ENCODE measurements at places on chromosomes 12 and 14.

DNA sequence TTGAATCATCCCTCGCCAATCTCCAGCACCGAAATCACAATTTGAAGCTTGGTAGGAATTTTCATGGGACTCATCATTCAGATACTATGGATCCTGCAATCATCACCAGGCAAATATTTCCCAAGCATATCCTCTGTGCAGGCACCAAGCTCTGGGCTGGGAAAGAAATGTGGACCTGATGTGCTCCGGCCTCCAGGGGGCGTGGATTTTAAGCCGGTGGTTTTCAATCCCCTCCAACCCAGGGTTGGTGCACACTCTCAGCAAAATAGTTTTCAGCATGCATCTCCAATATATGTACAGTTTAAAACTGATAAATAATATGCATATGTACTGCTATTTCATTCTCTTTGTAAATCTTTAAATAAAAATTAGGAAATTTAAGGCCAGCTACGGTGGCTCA is 98.9 kb downstream of the RBM19 start:
- peak; percentile 36 for DNase-seq

DNA sequence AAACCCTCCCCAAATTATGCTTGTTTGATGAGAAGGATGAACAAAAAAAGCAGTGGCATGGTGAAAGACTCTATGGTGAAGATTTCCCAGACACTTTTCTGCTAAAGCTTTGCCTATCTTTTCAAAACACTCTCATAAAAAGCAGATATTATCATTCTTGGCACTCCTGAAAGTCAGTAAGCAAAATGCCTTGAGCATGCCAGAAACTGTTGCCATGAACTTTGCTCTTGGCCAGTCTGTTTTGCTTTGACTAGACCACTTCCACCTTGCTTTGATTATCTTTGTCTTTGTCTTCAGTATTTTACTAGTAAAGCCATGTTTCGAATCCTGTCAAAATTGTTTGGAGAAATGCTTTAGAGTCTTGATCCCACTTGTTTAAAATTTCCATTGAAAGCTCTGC is 110.4 kb downstream of the CNTN1 start:
- no peak for DNase-seq

- DNase-seq, result peak; percentile 16
These were observed 112.3 kb downstream of the PLXNC1 start for GRCh38 chr12:94260717-94261116.

GRCh38 chr12:79407671-79408622 is 282.8 kb downstream of the PAWR start:
- DNase-seq, result peak; percentile 71

DNA sequence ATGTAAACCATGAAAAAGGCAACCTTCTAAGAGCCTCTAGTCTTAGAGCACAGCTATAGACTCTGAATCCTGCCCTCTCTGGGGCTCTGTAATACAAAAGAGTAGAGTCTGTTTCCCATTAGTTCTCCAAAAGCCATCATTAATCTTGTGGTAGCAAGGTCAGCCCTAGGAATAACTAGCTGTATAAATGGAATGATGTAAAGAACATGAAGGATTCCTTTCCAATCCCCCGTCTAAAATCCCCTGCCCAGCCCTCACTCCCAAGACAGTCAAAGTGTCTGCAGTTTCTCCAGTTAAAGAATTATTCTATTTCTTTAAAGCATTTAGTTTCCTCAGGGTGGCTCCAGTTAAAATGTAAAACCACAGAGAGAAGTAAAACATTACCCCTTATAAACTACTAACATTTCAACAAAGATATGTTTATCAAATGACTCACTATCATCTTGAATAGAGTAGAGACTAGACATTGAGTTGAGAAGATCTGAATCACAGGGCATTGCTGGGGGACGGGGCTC is 104.2 kb downstream of the ST8SIA1 start:
- DNase-seq, result no peak

- no peak for DNase-seq
These were observed 168.2 kb downstream of the SUDS3 start for GRCh38 chr12:118544569-118544968.

DNA sequence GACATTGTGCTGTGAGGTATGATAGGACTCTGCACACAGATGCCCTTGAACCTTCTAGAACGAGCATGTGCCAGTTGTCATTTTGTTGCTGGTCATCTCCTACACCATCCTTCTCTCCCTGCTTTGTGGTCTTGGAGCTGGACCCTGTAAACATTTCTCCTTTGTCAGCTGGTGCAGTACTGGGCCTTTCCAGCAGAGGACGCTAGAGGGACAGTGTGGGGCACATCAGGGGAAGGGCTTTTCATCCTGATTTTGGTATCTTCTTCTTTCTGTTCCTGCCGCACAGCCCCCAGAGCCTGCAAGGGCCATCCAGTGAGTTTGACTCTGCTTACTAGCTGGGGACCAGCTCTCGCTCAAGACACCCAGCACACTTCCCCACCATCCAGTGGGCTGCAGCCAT is 484.6 kb downstream of the AACS start:
- peak; percentile 13 for DNase-seq

GRCh38 chr14:75835156-75835725 is 146.6 kb downstream of the TGFB3 start:
- no peak for DNase-seq

DNA sequence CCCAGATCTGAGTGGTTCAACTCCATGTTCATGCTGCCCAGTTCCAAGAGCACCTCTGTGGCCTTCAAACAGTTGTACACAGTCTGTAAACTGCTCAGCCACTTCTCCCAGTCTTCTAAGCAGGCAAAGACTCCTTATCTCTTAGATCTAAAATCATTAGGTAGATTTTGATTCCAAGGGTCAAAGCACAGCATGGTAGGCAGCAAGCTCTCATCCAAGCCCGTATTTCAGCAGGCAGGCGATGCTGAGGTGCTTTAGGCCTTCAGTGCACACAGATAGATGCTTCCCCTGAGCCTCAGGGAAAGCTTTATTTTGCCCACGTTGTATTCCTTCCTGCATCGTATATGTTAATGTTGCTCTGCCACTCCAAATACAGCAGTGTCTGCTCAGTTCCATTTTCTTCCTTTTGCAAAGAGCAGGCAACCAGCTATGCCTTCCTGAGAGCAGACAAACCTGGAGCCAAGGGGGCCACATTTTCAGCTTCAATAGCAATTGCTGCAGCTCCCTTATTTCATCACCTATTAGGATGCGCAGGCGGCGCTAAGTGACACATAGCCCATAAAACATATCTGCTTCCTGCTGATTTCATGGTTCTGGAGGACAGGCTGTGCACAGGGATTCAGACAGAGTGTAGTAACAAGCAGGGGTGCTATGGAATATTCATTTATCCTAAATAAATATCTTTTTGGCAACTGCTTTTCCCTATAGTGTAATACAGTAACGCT is 67.5 kb downstream of the ETV6 start:
- no peak for DNase-seq

GRCh38 chr12:80756875-80757274 is 40.2 kb downstream of the MYF5 start:
- DNase-seq, result no peak

- no peak for DNase-seq
These were observed 21.5 kb downstream of the PPTC7 start for GRCh38 chr12:110561471-110562201.

DNA sequence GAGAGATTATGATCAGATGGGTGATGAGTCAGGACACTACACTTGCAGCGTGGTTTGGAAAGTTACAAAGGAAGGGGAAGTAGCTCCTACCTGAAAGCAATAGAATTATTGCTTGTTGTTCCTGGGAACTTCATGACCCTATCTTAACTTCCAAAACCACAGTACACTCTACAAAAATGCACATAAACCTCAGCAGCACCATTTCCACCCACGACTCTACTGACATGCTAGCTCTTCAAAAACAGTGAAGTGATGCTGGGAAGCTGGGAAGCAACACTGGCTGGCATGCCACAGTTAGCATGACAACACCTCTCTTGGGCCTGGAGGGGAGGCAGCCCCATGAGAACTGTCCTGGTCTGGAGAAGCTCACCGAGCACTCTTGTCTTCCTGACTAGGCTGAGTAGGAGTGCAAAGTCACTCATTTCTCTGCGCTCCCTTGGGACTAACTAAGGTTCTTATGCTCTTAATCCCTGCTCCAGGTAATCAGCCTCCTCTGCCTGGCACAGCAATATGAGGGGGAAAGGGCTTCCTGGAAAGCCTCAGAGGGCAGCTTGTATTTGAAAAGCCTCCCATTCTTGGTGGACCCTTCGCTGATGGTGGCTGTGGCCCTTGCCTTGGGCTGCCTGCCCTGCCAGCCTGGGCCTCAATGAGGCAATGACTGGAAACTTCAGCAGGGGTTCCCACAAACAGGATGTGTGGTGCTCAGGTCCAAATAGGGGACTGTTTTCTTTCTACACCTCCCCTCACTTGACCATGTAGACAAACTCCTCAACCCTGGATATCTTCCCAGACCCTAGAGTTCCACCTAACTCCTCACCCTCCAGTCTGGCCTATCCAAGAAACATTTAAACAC is 1.2 kb downstream of the KRT3 start:
- no peak for DNase-seq

DNA sequence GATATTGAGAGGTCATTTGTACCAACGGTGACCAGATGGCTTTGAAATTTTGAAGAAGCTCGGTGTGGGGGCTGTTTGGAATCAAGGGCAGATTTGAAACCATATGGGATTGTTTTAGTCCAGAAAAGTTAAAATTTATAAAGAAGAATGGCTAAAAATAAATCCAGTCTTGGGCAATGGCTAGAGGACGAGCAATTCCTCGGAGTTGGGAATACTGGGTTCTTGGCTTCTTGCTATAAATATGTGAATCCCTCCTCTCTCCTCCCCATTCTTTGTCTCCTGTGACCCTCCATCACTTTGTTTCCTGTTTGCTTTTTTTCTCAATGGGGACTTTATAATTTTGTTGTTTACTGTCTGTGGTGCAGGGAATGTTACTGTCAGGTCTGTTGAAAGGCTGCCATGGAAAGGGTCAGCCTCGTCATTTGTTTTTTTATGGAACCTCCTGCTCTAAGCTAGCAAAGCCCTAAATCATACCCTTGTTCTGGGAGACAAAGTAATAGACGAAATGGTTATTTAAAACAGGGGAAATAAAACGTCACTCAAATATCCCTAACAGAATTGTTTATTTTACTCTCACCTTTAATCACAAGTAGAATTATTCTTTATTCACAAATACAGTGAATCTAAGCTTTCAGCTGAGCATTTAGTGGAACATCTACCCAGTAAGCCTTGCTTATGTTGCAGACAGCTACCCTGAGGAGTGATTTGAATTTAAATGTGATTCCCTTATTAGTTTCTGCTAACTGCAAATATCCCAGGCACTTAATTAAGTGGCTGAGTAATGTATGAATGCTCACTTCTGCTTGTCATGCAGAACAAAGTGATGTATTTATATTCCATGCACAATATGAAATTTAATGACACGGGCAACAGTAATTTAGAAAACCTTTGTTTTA is 273.1 kb upstream of the NOVA1 start:
- DNase-seq, result peak; percentile 7

DNA sequence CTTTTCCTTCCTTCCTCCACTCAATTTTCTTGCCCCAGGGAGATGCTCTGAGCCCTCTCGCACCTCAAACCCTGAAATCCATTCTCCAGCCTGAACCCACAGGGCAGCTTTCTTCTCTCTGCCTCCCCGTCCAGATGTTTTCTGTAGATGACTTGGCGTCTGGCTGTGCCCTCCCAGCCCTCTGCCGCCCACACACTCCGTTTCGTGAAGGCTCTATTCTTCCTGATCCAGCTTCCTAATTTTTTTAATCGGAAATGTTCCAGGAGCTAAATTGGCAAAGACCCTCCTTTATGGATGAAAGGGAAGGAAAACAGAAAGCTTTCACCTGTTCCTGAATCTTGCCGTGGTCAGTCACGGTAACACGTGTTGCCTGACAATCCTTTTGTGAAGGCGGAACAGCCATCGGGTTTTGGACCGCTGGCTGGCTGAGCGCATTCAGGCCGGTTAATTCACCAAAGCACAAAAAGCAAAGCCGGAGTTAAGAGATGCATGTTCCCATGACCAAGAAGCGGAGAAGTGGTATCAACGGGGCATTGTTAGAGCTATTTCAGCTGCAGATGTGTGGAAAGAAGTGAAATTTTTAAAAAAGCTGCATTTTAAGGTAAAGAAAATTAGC is 70.2 kb upstream of the FBRSL1 start:
- no peak for DNase-seq

DNA sequence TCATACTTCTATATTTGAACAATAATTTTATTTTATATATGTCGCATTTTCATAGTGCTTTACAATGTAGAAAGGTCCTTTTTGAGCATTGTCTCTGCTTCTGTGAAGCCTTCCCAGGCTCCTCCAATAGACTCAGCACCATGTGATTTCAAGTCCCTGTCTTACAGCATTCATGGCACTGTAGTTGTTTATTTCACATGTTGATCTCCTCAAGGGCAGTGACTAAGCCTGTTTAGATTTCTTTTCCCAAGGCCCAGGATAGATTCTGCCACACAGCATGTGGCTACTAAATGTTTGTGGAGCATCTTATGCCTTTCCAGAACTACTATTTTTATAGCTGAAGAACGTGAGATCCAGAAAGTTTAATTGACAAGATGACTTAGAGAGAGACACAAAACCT is 391.7 kb downstream of the TMEM117 start:
- no peak for DNase-seq

- DNase-seq, result no peak
These were observed 34.5 kb upstream of the RIC8B start for GRCh38 chr12:106739815-106740530.

GRCh38 chr14:57382283-57382682 is 8.1 kb upstream of the NAA30 start:
- DNase-seq, result no peak

GRCh38 chr14:101473045-101473729 is 88.1 kb upstream of the DIO3 start:
- no peak for DNase-seq

DNA sequence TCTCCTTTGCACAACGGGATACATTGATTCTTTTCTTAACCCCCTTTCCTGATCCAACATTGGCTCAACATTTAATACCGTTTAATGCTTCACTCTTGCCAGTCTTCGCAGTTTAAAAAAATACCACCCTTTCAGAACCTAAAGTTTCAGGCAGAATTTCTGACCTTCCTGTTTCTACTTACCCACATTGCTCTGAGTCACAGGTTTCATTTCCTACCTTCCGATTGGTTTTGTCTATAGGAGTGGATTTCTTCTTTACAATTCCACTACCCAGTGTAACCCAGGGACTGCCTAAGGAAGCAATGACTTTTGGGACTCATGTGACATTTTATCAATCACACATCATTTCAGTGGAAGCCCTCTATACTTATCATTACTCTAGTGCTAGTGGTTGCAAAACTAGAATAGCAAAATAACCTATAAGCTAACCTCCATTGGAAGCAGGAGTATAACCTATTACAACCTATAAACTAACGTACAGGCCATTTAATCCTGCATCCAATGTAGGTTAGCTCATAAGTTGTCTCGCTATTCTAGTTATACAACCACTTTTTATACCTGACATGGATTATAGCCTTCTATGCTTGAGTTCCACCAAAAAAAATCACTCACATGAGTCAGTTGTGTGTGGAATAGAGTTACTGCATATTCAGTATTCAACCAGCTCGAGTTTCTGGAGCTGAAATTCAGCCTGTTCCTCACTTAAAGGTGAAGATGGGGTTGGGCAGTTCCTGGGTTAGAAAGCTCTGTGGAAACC is 64.9 kb upstream of the KITLG start:
- DNase-seq, result no peak

GRCh38 chr12:49689785-49690184 is 17.4 kb downstream of the FMNL3 start:
- DNase-seq, result no peak

GRCh38 chr14:22210906-22211305 is 378.1 kb downstream of the DAD1 start:
- no peak for DNase-seq

Measured in ELF-1 (cell line).